T-cell (primary cell): ENCODE measurements at places on chromosomes 4 and X.

GRCh38 chrX:131894995-131895394, 128.1 kb upstream of the STK26 start:
- no peak for DNase-seq

DNA sequence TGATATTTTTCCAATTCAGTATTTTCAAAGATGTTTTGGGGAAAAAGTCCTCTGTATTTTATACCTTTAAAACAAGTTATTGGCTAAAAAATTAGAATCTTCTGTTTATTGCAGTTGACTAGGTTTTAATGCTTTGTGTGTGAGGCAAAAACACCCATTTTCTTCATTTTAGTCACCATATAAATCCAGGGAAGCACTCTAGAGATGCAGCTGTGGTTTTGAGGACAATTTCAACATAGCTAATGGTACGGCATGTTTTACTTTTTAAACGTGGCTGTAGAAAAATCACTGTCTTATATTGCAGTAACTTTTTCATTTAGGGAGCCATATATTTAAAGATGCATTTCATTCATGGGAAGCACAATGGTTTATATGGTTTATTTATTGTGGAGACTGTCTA, 129.1 kb upstream of the PITX2 start:
- no peak for DNase-seq

- no peak for DNase-seq
Measured at GRCh38 chrX:16946971-16947562, 609 bp downstream of the REPS2 start.

- no peak for DNase-seq
Measured at GRCh38 chr4:4772534-4772933, 86.9 kb upstream of the MSX1 start.

- DNase-seq = no peak
Measured at GRCh38 chr4:47054130-47054529, 22.8 kb downstream of the GABRB1 start.

GRCh38 chr4:1105662-1106061, 7.7 kb downstream of the RNF212 start:
- DNase-seq = no peak

DNA sequence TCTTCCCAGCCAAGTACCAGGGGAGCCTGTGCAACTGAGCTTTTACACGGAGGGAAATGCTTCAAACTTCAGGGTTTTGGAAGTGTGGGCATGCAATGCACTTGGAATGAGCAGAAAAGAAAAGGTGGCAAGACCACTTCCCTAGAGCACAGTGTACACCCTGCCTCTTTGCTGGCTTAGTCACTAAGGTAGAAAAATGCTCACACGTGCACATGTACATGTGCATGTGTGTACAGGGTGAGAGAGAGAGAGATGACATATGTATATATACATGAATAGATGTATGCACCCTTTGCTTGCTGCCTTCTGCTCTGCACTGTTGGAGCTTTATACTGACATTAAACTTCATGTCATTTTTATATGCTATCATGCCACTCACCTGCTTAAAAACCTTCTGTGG, 7.9 kb upstream of the KLF3 start:
- no peak for DNase-seq

DNA sequence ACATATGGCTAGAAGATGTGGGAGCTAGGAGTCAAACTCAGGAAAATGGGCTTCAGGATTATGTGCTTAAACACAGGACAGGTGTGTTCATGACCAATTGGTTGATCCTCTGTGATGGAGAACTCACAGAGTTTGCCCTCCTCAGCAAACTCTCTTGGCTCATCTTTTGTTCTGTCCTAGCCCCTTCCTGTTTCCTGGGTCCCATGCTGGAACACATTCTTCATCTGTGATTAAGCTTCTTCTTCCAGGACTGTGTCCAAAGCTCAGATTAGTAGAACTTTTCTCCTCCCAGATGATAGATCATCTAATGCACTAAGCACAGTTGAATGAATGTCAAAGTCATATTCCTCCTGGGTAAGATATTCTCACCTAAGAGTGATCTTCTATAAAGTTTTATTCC, 38.8 kb upstream of the TCEANC start:
- DNase-seq = no peak

GRCh38 chr4:139794158-139794954, 128.7 kb downstream of the MGST2 start:
- DNase-seq = no peak

- no peak for DNase-seq
Measured at GRCh38 chr4:112765317-112765974, 128.5 kb downstream of the LARP7 start.

DNA sequence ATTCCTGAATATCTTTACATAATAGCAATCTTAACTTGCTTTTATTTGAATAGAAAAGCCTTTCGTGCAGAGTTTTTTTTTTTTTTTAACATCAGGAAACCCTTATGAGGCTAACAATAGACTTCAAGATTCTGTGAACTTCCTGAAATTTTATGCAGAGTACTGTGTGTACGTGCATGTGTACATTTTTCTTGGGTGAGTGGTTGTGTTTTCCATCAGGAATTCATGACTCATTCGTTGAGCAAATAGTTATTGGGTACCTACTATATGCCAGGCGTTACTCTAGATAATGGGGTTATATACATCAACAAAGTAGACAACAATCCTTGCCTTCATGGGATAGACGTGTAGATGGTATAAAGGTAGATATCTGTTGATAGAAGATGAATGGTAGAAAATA, 59.1 kb downstream of the MRPL1 start:
- no peak for DNase-seq

DNA sequence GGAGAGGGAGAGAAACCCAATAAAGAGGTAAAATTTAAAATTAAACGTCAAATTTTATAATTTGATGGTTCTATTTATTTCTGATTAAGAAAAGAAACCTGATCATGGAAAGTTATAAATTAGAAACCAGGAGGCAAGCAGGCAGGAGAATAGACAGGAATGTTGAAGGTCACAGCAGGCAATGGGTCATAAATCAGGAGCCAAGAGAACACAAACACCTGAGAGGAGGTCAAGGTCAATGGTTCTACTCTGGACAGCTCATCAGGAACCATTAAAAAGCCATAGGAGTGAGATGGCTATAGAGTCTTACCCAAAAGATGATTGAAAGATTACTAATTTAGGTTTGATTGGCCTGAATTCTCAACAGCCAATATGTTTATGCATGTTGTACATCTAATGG, 126.9 kb upstream of the HCCS start:
- no peak for DNase-seq

- no peak for DNase-seq
Measured at GRCh38 chr4:145734031-145734430, 54.1 kb downstream of the C4orf51 start.

- DNase-seq = no peak
Measured at GRCh38 chr4:153008578-153009199, 72.6 kb downstream of the FHDC1 start.

DNA sequence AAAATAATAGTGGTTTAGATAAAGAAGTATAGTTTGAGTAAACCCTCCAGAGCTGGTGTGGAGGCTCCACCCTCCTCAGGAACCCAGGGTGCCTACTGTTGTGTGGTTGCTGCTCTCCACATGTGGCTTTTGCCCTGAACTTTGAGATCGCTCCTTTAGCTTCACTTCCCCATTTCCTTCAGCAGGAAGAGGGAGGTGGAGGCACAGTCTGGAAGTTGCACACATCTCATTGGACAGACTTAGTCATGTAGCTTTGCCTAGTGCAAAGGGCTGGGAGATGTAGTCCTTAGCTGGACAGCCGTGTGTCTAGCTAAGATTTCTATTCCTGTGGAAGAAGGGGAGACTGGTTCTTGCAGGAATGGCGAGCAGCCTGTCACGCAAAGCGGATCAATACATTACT, 37.9 kb downstream of the RGS12 start:
- DNase-seq = no peak

- DNase-seq = no peak
Measured at GRCh38 chr4:74499986-74500781, 55.2 kb downstream of the AREG start.

DNA sequence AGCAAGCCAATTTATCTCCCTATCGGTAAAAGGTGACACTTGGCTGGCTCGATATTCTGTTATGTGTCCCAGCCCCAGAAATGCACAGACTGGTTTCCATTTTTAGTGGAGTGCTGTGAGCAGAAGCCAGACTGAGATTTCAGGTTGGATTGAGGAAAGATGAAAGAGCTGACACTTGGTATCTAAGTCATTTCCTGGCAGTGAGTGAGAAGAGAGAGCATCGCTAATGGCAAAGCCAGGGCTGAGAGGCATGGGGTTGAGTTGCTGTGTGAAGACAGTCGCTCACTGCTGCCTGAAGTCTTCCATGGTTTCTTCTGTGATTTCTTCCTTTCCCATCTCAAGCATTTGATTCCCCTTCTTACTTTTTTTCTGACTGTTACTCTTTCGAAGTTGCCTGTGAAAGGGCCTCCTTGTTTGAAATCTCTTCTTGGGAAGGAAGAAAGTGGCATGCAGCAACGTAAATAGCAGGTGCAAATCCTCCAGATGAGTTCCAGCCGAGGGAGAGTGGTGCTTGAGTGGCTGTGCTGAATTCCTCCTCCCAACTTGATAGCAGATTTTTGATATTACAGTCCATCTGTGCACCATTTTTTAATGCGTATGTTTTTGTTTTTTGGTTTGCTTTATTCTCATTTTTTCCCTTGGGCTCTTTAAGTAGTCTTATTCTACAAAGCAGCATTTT, 109.2 kb upstream of the LIMCH1 start:
- DNase-seq = no peak

DNA sequence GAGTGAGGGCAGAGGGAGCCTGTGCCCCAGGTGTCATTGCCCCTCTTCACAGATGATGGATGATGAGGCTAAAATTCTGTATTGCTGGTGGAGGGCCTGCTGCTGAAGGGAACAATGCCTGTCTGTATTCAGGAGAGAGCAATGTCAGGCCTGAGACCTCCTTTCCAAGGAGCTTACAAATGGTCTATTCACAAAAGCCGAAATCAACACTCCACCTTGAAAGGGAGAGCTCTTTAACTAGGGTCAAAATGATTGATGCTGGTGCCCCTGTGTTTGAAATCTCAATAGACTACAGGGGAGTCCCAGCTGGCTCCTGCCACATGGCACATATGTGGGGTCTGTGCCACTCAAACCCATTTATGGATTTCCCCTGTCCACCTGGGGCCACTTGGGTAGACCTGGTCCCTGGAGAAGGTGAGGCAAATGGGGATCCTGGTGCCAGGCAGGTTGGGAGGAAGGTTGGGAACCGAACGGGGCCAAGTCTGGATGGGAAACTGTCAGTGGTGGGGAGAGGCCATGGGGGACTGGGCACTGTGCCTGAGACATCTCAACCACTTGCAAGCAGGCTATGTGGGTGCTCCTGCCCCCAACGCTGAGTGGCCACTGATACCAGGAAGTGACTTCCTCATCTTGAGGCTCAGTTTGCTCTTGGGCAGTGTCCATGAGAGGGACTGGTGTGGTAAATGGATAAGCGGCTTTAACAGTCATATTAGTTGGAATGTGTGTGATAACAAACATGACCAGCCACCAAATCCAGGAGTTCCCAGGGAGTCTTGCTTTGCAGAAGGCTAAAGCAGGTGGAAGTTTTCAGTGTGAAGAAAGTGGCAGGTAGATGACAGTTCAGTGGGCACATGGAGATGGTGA, 223.8 kb upstream of the PSAPL1 start:
- no peak for DNase-seq

GRCh38 chr4:53885668-53886067, 178.7 kb downstream of the CHIC2 start:
- DNase-seq = no peak

GRCh38 chr4:41734371-41734770, 14.2 kb downstream of the PHOX2B start:
- DNase-seq = no peak

DNA sequence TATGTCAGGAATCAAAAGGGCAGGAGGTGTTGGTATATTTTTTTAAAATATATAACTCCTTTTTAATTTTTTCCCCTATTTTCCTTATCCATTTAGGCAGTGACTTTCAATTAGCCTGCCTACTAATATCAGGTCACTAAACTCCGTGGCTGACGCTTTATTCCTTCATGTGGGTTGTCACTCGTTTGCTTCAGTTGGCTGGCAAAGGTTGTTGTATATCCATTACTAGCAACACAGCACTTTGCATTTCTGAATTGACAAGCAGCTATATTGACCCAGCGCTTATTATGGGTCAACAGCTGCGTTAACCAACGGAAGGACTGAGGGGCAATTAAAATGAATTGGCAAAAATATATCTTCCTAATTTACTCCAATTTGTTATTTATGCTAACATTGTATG, 87.7 kb downstream of the ARX start:
- no peak for DNase-seq

DNA sequence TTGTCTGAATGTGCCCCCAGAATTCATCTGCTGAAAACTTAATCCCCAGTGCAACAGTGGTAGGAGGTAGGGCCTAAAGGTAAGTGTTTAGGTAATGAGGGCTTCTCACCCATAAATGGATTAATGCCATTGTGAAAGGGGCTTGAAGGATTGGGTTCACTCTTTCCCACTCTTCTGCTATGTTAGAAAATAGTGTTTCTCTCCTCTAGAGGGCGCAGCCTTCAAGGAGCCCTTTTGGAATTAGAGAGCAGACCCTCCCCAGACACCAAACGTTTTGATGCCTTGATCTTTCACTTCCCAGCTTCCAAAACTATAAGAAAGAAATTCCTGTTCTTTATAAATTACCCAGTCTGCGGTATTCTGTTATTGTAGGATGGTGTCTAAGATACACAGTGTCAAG, 706.4 kb downstream of the SMARCA1 start:
- DNase-seq = no peak

- DNase-seq = no peak
Measured at GRCh38 chr4:91497892-91498291, 805.9 kb upstream of the GRID2 start.
